Stimulated activated CD4-positive, alpha-beta T cell treated with anti-CD3 and anti-CD28 coated beads, Interleukin-1b, Interleukin-23, amount 100 ng/mL, for 4 hours (primary cell): ENCODE measurements at places on chromosomes 7 and 10.
A peak's percentile ranks its signal among the peaks of the same experiment; 100 is the strongest.

DNA sequence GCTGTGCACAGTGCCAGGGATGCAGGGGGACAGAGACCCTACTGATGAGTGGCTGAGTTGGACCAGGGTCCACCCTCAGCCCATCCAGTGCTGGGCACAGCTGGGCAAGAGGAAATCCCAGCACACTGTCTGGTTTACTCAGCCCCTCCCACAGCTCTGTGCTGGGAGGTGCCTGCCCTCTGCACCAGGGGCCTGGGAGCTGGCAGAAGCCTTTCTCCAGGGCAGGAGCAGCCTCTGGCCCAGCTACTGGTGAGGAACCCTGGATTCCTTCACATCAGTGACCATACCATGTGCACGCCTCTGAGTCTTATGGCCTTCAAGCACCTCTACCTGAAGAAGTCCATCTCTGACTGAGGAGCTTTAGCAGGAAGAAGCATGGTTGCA lies 25.9 kb upstream of the C10orf71 start:
- no peak for DNase-seq

- no peak for DNase-seq
These were observed 54.3 kb upstream of the WAC start for GRCh38 chr10:28478646-28479045.

DNA sequence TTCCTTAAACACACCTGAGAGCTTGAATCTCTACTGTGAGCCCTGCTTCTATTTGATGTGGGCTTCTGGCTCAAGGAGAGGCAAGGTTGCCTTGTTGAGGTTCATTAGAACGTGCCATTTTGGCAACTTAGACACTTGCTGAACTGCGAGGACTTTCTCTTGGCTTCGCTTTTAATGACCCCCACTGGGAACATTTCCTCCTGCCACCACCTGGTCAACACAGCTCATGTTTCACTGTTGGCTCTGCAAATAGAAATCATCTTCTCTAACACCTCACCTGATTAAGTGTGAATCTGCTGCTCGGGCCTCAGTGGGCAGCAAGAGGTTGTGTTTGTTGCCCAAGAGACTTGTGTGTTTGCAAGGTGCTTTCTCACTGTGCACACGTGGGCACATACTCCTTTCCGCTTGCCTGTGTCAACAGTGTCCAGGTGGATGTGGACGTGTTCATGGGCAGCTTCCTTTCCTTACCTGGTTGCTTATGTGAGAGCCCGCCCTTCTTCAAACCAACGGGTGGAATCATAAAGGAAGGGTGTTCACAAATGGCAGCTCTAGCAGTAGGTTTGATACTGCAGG lies 147.0 kb downstream of the NRP1 start:
- no peak for DNase-seq

GRCh38 chr10:95480102-95480900 lies 80.9 kb downstream of the SORBS1 start:
- DNase-seq = no peak

DNA sequence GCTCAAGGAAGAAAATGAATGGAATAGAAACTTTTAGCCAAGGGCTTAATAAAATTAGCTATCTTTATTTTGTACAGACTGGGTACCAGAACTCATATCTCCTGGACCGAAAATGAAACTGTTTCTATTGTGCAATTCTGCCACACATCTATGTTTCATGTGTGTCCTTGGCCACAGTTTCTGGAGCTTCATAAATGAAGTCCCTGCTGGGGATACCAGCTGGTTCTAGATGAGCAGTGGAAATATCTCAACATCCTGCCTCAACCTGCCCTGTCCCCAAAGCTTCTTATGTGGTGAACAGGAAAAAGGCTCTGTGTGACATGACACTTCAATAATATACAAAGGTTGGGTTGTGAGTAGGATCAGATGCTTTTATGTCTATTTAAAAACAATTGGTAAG lies 310.1 kb upstream of the SORCS1 start:
- DNase-seq = no peak

DNA sequence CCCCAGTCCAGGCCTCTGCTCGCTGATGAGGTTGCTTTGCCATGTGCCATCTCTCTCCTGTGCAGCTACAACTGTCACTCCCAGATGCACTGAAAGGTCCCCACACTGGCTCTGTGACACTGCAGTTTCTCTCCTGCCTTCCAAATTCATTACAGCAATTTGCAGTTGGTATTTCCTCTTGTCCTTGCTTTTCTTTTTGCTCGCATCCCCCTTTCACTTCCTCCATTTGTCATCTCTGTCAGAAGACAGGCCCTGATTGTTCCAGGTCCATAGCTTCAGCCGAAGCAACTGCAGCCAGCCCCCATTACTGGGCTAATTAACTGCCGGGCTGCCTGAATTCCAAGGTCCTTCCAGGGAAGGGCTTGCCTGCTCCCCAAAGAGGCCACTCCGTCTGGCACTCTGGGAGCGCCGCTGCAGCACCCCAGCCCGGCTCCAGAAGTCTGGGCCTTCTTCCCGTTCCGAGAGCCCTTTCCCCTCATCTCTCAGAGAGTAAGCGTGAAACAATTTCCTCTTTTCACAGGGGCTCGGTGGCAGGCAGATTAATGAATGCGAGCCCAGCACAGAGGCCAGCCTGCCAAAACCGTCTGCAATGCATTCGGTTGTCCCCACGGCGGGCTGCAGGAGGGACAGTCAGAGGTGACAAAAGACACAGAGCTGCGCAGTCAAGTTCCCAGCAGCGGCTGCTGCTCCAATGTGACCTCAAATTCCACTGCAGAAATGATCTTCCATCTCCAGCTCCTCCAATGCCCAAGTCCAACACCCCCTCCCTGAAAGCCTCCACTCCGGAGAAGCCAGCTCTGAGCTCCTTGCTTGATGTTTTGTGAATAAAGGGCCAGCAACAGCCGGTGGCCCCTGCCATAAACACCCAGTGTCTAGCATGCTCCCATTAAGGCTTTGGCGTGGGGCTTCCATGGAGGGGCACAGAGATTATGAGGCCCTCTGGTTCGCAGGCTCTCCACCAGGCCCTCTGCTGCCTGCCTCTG lies 279.4 kb upstream of the HABP2 start:
- no peak for DNase-seq

DNA sequence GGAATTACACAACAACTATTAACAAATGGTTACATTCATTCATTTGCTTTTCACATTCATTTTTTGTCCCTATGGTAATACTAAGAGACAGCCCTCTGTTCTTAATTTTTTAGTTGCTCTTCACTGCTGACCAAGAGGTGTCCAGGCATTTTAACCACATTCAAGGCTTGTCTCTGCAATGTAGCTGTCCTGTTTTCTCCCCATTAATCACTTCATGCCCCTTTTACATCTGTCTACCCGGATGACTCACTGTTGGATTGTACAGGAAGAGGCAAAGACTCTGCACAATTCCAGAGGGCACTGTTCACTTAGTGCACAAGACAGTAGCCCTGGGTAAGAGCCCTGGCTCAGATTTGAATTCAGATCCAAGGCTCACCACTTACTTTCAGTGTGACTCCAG lies 168.5 kb downstream of the NOC3L start:
- DNase-seq = no peak

DNA sequence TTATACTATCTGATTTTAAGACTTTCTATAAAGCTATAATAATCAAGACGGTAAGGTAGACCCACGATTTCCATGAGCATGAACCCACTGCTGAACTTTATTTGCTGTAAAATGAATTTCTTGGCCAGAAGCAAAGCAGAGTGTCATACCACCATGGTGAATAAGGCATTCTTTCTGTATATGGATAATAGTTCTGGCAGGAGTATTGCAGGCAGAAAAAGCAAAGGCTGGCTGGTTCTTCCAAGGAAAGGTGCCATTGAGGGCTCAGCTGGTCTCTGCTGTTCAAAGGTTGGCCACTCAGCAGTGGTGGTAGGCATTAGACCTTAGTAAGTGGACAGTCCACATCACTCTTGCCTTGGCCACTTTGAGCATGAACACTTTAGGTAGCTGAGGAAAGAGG lies 104.1 kb upstream of the KCNMA1 start:
- no peak for DNase-seq

- DNase-seq = no peak
These were observed 132.1 kb upstream of the BTBD16 start for GRCh38 chr10:122138831-122139625.

DNA sequence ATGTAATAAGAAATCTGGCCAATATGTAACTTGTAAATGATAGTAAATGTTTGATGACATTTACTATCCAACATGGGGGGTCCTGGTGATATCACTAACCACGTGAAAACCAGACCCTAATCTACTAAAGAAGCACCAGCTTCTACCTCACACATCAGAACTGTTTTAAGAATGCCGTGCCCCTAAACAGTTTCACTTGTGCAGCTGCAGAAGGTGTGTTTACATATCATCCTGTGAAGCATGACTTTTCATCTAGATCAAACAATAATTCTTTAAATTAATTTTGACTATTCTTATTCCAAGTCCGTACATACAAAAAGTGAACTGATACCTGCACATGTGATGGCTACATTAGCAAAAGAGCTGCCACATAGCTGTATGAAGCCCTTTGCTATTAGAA lies 61.0 kb downstream of the STEAP1B start:
- DNase-seq = no peak

- DNase-seq = peak; percentile 84
These were observed at the start of gene IQCE for GRCh38 chr7:2558629-2559282. Gene IQCE, plus strand, starts transcription at chr7:2558979. Its CDS starts 203 bp downstream, at chr7:2559182.

DNA sequence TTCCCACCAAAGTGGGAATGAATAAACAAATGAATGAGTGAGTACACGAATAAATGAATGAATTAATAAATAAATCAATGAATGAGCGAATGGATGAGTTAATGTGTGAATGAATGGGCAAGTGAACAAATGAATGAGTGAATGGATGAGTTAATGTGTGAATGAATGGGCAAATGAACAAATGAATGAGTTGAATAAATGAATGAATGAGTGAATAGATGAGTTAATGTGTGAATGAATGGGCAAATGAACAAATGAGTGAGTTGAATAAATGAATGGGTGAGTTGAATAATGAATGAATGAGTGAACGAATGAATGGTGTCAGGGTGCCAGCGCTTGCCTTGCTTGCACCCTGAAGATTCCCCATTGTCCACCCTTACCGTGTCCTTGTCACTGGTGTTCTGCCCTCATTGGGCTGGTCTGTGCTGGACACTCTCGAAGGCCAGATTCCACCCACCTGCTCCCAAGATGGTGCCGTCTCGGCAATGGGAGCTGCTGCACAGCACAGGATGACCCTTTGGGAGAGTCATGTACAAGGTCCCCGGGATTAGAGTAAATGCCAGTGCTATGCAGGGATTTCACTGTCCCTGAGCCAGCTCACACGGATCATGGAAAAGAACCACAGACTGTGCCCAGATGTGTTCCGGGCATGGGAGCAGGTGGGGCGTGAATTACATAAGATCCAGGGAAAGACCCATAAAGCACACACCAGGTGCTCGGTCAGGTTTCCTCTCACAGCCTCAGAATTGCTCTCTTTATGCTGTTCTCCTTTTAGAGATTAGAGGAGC lies 83.2 kb downstream of the CAMK1D start:
- DNase-seq = no peak

DNA sequence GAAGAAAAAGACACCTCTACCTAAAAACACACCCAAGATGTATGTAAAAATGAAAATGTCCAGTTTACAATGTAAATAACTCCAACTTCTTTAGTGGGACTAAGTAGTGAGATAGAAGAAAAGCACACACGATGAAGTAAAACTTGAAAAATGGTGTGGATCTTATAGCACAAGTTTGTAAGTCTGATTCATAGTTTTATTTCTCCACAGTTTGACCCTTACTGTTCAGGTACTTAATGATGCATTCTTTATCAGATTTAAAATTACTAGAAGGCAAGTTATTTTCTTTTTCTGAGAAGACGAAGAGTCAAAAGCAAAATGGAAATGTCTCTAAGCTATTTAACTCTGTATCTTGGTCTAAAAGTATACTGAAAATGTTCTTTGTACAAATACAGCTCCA lies 6.1 kb downstream of the NAMPT start:
- DNase-seq = no peak

- no peak for DNase-seq
These were observed 345.0 kb upstream of the STEAP1 start for GRCh38 chr7:89809291-89809690.

GRCh38 chr7:75642810-75643486 lies 95.8 kb downstream of the HIP1 start:
- DNase-seq = peak; percentile 51

DNA sequence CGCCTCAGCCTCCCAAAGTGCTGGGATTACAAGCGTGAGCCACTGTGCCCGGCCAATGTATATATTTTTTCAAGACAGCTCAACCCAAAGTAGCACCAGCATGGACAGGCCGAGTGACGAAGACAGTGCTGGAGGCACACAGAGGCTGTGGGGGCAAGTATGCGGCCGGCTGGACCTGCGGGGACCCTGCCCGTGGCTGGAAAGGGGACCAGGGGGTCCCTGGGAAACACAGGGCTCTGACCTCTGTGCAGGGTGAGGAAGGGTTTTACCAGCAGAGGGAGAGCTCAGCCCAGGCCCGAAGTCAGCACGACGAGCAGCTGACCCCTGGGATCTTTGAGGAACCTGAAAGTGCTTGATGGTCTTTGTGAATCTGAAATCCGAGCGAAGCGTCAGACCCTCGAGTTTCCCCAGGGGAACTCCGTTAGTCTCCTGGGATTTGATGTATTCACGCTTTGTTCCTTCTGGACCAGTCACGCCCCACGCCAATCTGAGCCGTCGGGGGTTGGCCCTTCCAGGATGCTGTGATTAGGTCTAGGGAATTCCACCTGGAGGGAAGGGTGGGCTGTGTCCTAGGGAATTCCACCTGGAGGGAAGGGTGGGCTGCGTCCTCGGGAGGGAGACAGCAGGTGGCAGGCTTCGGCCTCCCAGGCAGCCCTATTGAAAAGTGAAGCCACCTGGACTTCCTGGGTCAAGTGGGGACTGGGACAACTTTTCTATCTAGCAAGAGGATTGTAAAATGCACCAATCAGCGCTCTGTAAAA lies 10.9 kb upstream of the ZFAND2A start:
- DNase-seq = no peak

DNA sequence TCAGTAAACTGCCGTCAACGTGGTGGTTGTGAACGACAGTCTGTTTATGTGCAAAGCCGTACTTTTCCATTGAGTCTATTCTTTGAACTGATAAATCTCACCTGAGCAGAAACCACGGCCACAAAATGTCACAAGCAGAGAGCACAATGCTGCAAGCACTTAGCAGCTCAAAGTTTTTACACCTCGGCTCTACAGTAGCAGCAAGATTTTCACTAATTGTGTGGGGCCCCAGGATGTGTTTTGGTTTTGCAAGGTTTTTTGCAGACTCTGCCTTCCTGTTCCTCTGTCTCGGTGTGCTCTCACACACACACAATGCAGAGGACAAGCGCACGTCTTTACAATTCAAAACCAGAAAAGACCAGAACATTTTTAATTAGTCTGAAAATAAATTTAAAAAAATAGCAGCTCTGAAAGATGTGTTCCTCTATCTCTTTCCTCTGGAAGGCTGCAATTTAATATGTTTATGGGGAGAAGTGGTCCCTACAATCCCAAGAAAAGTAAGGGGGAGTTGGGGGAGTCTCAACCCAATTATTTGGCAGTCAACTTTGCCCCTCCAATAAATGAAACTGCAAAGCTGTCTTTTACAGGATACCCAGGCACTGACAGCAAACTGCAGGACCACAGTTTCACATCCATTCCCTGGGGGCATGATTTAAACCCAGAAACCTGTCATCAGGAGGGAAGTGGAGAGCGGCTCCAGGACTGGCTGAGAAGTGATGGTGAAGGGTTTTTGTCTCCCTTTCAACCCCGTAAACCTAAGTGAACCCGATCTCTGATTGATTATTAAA lies 73.8 kb upstream of the SFMBT2 start:
- DNase-seq = no peak
